ENCODE measurements at places on chromosomes 13 and 19.

DNA sequence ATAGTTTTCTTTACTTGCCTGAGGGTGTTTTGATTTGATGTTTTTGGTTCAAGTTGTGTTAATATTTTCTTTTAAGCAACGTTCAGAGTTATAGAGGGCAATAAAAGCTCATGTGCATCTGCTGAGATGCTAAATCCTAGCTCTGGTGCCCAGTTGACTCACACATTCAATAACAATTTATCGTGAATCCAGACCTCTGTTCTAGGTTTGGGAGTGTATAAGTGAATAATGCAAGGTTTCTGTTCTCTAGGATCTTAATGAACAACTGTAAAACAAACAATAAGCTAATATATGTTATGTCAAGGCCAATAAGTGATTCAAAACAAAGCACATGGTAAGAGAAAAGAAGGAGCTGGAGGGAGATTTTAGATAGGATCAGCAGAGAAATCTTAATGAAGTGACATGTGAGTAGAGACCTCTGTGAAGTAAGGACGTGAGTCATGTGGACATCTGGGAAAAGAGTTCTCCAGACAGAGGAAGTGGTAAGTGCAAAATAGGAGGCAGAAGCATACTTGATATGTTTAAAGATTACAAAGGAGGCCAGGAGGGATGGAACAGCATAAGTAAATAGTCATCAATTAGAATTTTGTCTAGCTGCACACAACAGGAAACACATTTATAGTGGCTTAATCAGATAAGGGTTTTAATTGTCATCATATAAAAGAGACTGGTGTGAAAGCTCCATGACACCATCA lies 278.5 kb upstream of the HTR2A start:
- DNase-seq, result no peak

DNA sequence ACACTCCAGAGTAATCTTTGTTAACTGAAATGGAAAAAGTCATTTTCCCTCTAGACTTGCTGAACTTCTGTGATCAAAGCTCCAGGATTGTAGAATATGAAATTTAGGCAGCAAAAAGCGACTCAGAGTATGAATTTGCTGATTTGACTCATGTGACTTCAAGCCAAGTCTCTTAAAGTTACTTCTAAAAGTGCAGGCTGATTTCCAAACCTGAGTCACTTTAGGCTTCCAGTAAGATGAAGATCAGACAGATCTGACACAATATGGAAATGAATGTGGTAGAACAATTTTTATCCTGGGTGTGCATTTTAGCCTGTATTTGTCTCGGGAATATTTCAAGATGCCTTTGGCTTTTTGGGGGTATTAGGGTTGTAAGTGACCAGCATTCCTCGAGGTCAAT lies 151.0 kb upstream of the TMTC4 start:
- no peak for DNase-seq

GRCh38 chr19:29325241-29325975 lies 112.5 kb upstream of the UQCRFS1 start:
- no peak for DNase-seq

DNA sequence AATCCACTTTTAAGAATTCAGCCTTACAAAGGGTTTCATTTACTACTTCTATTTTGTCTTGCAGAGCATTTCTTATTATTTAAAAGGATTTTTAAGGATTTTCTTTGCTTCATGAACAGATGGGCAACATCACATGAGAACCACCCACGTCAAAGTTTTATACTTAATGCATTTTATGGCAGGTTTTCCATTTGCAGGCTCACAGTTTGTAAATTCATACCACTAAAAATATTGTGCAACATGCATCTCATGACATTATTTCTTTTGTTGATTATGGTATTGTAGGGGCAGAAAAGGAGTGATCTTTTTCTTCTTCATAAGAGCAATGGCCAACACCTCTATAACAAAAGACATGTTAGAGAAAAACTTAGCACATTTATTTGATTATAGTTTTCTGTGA lies 554.0 kb upstream of the SPRY2 start:
- DNase-seq, result no peak

GRCh38 chr13:89567025-89567424 lies 1780.5 kb upstream of the MIR17HG start:
- no peak for DNase-seq

GRCh38 chr13:55516610-55517009 lies 1624.1 kb upstream of the PRR20A start:
- DNase-seq, result no peak

Measured in thoracic aorta (tissue), 2 donors.